ENCODE measurements at places on chromosomes 16 and 17.

GRCh38 chr16:57677622-57678369, 9.7 kb downstream of the ADGRG3 start:
- no peak for DNase-seq
- H3K4me1 ChIP-seq, result no peaks in the 10 kb centered on the region
- no peaks in the 10 kb centered on the region for H3K36me3 ChIP-seq
- H3K4me3 ChIP-seq, result no peak overlapping the region

GRCh38 chr16:11528053-11528452, 58.7 kb downstream of the LITAF start:
- H3K36me3 ChIP-seq, result no peaks in the 10 kb centered on the region
- no peak for DNase-seq
- no peaks in the 10 kb centered on the region for H3K4me1 ChIP-seq
- no peak overlapping the region for H3K27ac ChIP-seq

DNA sequence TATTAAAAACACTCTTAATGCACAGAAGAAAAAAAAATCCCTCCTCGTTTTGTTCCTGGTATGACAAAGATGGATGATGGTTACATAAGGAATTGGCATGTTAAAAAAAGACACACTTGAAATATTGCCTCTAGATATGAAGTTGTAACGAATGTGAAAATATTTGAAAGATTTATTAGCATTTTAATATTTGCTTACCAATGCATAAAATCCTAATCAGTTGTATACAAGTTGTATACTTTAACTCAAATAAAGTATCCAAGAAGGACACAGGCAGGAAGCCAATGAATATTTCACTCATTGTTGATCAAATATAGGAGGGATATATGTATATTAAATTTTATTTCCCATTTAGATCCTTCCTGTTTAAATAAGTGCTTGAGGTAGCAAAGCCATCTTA, 850.8 kb upstream of the RBFOX1 start:
- no peak overlapping the region for H3K27ac ChIP-seq
- no peak for DNase-seq
- no peaks in the 10 kb centered on the region for H3K4me1 ChIP-seq

GRCh38 chr16:74627506-74628220, 20.7 kb upstream of the GLG1 start:
- DNase-seq, result no peak
- peak overlapping the region; percentile 87 for H3K27ac ChIP-seq
- H3K36me3 ChIP-seq, result peaks cover 79% of the 10 kb centered on the region
- H3K27me3 ChIP-seq, result no peaks in the 10 kb centered on the region
- H3K4me1 ChIP-seq, result peaks cover 40% of the 10 kb centered on the region
- peak overlapping the region; percentile 10 for H3K4me3 ChIP-seq

DNA sequence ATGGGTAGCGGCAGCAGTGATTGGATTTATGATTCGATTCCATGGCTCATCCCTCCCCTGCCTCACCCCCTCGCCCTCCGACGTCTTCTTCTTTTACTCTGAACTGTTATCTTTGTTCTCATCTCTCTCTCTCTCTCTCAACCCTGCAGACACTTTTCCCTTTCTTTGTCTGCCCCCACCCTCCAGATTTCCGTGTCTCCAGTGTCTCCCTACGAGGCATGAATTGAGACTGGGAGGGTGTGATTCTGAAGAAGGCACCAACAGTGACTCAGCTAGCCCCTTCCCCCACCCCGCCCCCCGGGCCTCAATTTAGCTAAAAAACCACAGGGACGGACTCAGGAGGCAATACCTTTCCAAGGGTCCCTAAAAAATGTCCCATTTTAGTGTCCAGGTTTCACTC, 47.6 kb upstream of the STH start:
- no peak for DNase-seq
- H3K4me1 ChIP-seq, result peaks cover 9% of the 10 kb centered on the region
- no peak overlapping the region for H3K27ac ChIP-seq
- H3K27me3 ChIP-seq, result peaks cover 27% of the 10 kb centered on the region
- H3K36me3 ChIP-seq, result no peaks in the 10 kb centered on the region

- H3K27me3 ChIP-seq, result no peaks in the 10 kb centered on the region
- peak overlapping the region; percentile 89 for H3K27ac ChIP-seq
- H3K4me1 ChIP-seq, result peaks cover 32% of the 10 kb centered on the region
- H3K4me3 ChIP-seq, result no peak overlapping the region
Observed at GRCh38 chr17:41868568-41868967, 3.3 kb upstream of the KLHL11 start.

DNA sequence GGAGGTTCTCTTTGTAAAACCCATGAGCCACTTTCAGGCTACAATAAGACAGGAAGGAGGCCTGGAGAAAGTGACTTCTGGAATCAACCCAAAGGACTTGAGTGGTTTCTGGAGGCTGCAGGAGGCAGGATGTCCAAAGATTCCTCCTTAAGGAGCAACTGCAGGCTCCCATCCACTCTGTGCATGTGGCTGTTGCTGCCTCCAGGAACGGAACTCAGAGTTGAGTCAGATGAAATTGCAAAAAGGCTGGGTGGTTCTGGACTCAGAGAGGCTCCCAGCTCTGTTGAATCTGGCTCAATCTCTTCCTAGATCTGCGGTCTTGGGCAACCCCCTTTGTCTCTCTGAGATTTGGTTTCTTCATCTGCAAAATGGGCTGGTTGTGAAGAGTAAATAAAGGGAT, 197.1 kb downstream of the SHISA9 start:
- H3K4me3 ChIP-seq, result no peak overlapping the region
- H3K36me3 ChIP-seq, result no peaks in the 10 kb centered on the region
- H3K27ac ChIP-seq, result no peak overlapping the region
- no peaks in the 10 kb centered on the region for H3K27me3 ChIP-seq
- DNase-seq, result no peak

DNA sequence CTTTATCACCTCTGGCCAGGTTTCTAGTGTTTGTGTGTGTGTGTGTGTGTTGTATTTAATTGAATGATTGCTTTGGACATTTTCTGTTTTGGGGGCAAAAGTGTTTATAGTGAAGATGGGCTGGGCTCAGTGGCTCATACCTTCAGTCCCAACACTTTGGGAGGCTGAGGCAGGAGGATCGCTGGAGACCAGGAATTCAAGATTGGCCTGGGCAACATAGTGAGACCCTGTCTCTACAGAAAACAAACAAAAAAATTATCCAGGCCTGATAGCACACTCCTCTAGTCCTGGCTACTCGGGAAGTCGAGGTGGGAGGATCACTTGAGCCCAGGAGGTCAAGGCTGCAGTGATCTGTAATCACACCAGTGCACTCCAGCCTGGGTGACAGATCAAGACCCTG, 37.5 kb downstream of the RPA1 start:
- H3K4me1 ChIP-seq, result peaks cover 37% of the 10 kb centered on the region
- DNase-seq, result no peak
- no peaks in the 10 kb centered on the region for H3K27me3 ChIP-seq
- no peak overlapping the region for H3K4me3 ChIP-seq
- peaks cover 14% of the 10 kb centered on the region for H3K36me3 ChIP-seq
- no peak overlapping the region for H3K27ac ChIP-seq

DNA sequence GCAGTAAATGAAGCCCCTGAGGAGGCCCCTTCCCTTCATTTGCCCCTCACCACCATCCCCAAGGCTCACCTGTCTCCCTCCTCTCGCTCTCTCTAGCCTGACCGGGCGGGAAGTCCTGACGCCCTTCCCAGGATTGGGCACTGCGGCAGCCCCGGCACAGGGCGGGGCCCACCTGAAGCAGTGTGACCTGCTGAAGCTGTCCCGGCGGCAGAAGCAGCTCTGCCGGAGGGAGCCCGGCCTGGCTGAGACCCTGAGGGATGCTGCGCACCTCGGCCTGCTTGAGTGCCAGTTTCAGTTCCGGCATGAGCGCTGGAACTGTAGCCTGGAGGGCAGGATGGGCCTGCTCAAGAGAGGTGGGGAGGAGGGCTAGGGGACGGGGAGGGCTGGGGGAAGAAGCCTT, 21.0 kb downstream of the WNT9B start:
- H3K4me3 ChIP-seq, result no peak overlapping the region
- no peak for DNase-seq
- no peaks in the 10 kb centered on the region for H3K36me3 ChIP-seq
- no peak overlapping the region for H3K27ac ChIP-seq

- DNase-seq, result no peak
- H3K4me3 ChIP-seq, result no peak overlapping the region
- peaks cover 76% of the 10 kb centered on the region for H3K27me3 ChIP-seq
Observed at GRCh38 chr17:48621410-48622392, 4.5 kb downstream of the HOXB9 start.

GRCh38 chr17:68356949-68357455, 65.7 kb downstream of the ARSG start:
- H3K4me1 ChIP-seq, result peaks cover 40% of the 10 kb centered on the region
- H3K27ac ChIP-seq, result peak overlapping the region; percentile 76
- H3K36me3 ChIP-seq, result peaks cover 15% of the 10 kb centered on the region
- DNase-seq, result peak; percentile 35

DNA sequence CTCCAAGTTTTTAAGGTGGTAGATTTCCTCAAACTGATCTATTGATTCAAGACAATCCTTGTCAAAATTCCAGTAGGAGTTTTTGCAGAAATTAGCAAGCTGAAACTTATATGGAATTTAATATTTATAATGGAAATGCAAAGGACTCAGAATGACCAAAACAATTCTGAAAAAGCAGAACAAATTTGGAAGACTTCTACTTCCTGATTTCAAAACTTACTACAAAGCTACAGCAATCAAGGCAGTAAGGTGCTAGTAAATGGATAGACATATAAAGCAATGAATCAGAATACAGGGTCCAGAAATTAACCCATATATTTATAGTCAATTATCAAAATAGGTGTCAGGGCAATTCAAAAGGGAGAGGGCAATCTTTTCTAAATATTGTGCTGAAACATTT, 11.8 kb upstream of the IL21R start:
- H3K36me3 ChIP-seq, result peaks cover 17% of the 10 kb centered on the region
- no peaks in the 10 kb centered on the region for H3K27me3 ChIP-seq
- peaks cover 27% of the 10 kb centered on the region for H3K4me1 ChIP-seq
- DNase-seq, result no peak
- H3K4me3 ChIP-seq, result no peak overlapping the region
- H3K27ac ChIP-seq, result no peak overlapping the region

All from activated CD8-positive, alpha-beta T cell treated with anti-CD3 and anti-CD28 coated beads for 36 hours (primary cell).